AG08395 (cell line): ENCODE measurements at places on chromosomes 2 and 18.

- no peak for DNase-seq
Observed at GRCh38 chr2:199855812-199856211, 4.8 kb upstream of the FTCDNL1 start.

DNA sequence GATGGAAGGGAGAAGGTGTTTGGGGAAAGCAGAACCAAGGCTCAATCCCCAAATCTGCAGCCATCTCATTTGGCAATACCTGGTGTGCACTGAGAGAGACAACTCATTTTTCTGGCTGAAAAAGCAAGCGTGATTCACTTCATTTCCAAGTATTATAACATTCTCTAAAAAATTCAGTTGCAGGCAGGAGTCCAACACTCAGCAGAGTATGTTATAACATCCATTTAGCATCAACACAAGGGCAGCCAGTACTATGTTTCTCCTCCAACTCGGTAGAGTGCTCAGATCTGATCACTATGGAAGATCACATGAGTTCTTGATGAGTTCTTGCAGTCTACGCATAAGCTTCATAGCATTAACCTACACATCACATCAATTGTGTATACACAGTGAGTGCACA is 99.4 kb upstream of the PID1 start:
- DNase-seq, result peak; percentile 20

DNA sequence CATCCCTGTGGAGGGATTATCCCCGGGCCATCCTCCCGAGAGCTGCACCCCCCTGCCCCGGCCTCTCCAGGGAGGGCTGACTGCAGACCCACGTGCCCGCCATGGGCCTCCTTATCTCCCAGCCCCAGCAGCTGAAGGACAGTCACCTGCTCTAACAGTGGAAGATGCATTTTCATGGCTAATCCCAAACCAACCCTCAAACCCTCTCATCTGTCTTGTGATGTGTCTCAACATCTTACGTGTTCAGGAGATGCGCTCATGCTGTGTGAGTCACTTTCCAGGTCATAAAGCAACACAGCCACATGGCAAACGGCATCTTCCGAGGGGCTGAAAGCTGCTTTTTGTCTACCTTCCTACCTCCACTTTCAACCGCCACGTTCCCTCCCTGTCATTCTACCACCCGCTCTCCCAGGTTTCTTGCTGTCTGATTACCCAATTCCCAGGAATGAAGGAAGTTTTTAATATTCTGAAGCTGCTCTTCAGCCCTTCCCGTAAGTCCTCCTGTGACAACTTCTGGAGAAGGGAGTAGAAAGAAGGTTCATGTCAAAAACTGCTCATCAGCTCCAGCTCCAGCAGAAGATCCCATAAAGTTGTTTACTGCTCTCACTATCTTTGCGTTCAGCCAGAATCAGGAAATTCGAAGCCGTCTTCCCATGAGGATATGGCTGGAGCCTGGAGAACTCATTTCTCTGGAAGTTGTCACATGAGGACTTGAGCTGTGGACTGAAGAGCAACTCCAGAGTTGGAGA is 54.5 kb downstream of the MBP start:
- no peak for DNase-seq

DNA sequence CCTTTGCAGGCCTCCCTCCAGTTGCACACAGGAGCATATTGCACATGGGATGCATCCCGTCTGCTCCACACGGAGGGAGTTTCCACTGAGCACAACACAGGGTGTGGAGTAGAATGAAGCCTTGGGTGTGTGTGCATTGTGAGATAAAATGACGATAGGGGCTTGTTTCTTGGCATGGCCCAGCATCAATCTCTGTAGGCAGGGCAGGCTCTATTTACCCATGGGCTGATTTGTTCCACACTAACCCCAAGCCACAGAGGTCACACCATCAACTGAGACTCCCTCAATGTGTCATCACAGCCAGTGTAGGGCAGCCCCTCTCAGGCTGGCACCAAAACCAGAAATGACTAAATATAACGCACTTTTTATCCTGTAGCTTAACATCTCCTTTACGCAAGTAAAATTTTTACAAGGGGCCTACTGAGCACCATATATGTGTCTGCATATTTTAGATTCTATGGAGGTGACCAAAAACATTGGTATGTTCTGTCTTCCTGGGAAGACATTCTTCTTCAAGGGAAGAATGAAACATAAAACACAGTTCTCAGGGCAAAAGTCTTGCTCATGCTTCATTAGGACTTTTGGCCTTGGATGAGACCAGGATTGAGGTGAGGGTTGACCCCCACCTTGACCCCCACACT is 2.7 kb upstream of the GKN1 start:
- DNase-seq, result peak; percentile 87

GRCh38 chr2:108169982-108170625 is 69.7 kb upstream of the SULT1C3 start:
- peak; percentile 7 for DNase-seq

- DNase-seq, result no peak
Observed at GRCh38 chr2:100036026-100036425, 106.4 kb downstream of the AFF3 start.

GRCh38 chr18:75072672-75073371 is 136.1 kb downstream of the PTGR3 start:
- DNase-seq, result no peak

- no peak for DNase-seq
Observed at GRCh38 chr2:60028849-60029565, 524.4 kb downstream of the BCL11A start.

DNA sequence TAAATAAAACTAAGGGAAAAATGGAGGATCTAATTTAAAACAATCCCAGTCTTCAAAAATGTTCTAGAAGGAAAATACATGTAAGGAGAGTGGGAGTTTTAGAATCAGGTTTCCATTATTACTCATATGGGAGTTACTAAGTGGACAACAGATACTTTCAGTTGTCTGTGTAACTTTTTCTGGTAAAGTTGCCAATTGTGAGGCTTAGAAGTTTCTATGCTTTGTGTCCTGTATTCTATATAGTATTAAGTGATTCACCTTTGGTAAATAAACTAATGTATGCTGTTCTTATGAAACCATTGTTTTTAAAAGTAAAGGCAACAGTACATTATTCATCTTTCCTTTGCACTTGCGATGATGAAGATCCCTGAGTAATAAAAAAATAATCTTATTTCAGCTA is 274.9 kb downstream of the NR4A2 start:
- DNase-seq, result no peak

DNA sequence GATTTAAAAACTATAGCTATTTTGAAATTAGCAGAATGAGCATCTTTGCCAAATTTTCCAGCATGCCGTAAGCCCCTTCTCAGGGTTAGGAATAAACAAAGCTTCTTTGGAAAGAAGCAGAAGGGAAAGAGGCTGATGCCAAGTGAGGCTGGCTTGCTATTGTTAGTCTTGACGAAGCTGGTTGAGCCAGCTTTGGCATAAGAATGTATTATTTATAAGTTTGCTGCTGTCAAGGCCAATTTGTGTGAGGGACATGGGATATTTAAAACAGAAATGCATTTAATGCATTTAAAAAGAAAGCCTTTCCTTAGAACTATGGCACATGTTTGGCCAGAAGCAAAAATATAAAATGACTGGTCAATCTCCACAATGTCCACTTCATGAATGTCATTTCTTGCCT is 52.5 kb upstream of the TTN start:
- DNase-seq, result no peak

GRCh38 chr2:162198239-162198638 is 45.0 kb downstream of the FAP start:
- no peak for DNase-seq

DNA sequence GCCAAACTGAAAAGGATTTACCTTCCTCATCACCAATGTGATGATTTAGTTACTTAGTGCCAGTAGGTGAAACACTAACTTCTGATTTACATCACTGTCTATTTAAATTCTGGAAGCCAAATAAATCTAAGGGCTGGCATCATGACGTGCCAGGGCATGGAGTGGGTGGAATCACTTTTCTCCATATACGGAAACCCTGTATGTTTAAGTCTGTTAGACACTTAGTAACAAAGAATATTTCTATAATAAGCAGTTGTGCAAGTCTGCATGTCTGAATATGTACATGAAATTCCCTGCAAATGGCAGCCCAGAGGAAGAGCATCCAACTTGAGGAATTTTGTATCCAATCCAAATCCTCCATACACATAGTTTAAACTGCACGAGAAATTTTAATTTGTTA is 243.1 kb upstream of the SMAD7 start:
- DNase-seq, result no peak

GRCh38 chr2:176581557-176582165 is 312.4 kb downstream of the MTX2 start:
- no peak for DNase-seq

DNA sequence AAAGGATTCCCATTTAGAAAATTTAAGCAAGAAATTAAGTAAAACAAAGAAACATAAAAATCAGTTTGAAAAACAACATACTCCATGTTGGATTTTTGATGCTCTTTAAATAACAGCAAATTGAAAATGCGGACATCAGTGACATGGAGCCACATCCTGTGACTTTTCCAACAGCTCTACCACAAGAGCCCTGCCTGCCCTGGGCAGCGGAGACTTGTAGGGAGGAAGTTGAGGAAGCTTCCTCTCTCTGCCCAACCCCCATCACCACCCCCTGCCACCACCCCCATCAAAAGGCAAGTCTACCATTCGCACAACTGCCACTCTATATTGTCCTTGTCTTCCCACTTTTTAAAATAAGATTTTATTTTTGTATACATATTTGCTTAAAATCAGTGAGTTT is 32.8 kb upstream of the DAPL1 start:
- DNase-seq, result no peak

GRCh38 chr2:20188201-20188600 is 36.7 kb downstream of the SDC1 start:
- DNase-seq, result no peak

DNA sequence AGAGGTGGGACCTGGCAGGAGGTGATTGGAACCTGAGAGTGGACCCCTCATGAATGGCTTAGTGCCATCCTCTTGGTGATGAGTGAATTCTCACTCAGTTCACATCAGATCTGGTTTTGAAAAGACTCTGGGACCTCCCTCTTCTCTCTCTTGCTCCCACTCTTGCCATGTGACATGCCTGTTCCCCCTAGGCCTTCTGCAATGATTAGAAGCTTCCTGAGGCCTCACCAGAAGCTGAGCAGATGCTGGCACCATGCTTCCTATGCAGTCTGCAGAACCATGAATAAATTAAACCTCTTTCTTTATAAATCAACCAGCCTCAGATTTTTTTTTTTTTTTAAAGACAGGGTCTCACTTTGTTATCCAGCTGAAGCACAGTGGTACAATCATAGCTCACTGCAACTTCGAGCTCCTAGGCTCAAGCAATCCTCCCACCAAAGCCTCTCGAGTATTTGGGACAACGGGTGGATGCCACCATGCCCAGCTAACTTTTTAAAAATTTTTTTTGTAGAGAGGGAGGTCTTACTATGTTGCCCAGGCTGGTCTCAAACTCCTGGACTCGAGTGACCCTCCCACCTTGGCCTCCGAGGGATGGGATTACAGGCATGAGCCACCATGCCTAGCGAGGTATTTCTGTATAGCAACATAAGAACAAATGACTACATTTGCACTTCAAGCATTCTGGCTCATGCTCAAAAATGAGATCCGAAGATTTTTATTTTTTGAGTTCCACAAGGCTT is 2.0 kb upstream of the ZFAND2B start:
- DNase-seq, result no peak

DNA sequence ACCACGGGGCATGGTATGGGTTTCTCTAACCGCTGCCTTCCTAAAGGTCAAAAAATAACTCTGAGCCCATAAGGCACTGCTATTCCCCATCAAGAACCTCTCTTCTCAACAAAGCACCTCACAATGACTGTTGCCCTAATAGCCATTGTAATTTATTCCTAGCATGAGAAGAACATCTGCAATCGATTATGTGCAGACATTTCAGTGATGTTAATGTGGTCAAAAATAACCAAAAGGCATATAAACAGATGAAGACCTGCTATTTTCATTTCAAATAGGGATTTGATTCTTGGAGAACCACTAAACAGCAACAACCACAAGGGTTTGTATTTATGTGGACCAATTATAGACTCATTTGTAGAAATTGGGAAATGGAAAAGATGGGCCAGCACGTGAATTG is 356.6 kb downstream of the FBXO15 start:
- DNase-seq, result no peak

DNA sequence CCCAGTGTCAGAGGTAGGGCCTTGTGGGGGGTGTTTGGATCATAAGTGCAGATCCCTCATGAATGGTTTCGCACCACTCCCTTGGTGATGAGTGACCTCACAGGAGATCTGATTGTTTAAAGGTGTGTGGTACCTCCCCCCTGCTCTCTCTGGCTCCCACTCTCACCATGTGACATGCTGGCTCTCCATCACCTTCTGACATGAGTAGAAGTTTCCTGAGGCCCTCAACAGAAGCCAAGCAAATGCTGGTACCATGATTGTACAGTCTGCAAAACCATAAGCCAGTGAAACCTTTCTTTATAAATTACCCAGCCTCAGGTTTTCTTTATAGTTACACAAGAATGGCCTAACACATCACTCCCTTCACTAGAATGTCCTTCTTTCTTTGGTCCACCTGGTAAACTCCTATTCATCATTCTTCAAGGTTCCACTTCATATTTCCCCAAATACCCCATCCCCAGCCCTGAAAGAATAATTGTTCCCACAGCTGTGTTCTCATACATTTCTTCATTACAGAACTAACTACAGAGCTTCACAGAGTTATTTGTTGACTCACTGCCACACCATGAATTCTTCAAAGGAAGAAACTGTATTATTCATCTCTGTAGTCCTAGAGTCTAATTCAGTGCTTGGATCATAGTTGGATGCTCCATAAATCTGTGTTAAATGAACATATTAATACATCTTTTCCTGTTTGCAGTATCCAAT is 81.2 kb upstream of the STK17B start:
- no peak for DNase-seq
